ENCODE measurements at places on chromosomes 12 and 14.

GRCh38 chr14:90664911-90665310, 151.3 kb downstream of the TTC7B start:
- no peak for DNase-seq

DNA sequence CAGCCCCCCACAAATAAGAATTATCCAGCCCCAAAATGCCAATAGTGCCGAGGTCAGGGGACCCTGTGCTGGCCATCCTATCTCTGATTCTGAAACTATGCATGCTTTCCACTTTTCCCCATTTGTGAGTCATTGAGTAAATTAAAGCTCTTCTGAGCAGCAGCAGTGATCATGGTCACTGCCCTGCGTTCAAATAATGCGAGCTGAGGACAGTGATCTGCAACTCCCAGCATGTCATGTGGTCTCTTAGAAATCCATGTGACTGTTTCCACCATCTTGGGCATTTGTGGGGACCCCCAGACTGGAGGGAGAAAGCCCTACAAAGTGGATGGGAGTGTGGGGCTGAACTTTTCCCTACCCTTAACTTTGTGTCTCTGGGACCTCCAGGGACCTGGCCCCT, 53.8 kb downstream of the C14orf132 start:
- DNase-seq, result peak; percentile 59

- no peak for DNase-seq
Observed at GRCh38 chr12:85393606-85394005, 113.6 kb downstream of the ALX1 start.

- no peak for DNase-seq
Observed at GRCh38 chr14:21322716-21323115, 42.8 kb downstream of the RPGRIP1 start.

Data from RPMI7951 (cell line).